ENCODE measurements at places on chromosomes 2 and 18.

DNA sequence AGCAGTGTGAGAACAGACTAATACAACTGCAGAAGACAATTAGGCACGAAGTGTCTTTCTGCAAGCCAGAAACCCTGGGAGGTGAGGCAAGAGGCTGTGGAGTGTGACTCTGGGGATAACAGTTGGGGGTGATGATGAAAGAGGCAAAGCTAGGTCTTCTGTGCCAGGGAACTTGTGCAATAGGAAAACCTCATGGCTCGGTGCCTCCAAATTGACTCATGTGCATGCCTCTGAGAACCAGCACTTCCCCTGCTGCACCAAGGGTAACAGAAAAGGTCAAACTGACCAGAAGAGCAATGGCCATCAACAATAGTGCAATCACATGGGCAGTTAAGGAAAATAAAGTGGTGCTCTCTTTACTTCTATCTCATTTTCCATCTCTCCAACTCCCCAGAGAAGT, 136.4 kb downstream of the SCG2 start:
- no peak for DNase-seq

GRCh38 chr18:75897386-75897785, 469.9 kb upstream of the SMIM21 start:
- DNase-seq: no peak

- no peak for DNase-seq
Observed at GRCh38 chr18:13989199-13989598, 73.9 kb upstream of the MC2R start.

- no peak for DNase-seq
Observed at GRCh38 chr2:8159966-8160603, 521.8 kb upstream of the ID2 start.

DNA sequence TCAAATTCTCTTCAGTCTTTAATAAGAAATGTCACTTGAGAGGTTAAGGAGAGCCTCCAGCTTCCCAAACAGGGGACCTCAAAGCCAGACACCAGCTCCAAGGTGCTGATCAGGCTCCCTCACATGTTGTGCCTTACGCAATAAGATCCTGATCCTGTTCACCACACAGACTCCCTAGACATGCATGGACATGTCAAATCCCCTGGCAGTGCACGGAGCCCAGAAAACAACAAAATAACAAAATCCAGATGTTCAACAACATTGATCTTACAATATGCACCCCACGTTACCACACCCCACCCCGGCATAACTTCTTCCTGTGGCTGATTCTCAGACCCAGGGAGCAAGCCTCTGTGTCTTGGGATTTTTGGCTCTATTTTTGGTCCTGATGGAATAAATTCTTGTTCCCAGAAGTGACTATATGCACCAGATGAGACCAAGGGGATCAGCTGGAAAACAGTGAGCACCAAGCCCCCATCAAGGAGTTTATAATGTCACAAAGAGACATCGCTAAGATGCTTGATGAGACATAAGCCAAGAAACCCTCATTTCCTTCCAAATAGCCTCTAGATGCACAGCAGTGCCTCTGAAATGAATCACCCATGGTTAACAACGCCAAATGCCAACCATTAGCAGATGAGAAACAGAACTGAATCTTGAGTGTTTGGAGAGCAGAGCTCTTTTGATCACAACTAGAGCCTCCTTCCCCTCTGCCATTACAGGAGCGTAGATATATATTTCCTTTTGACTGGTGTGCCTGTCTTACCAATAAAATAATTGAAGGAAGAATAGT, 198.2 kb downstream of the PRKCE start:
- DNase-seq: no peak

- no peak for DNase-seq
Observed at GRCh38 chr2:194260185-194260584, 1396.8 kb upstream of the SLC39A10 start.

- no peak for DNase-seq
Observed at GRCh38 chr18:63844254-63844653, 43.3 kb upstream of the SERPINB2 start.

DNA sequence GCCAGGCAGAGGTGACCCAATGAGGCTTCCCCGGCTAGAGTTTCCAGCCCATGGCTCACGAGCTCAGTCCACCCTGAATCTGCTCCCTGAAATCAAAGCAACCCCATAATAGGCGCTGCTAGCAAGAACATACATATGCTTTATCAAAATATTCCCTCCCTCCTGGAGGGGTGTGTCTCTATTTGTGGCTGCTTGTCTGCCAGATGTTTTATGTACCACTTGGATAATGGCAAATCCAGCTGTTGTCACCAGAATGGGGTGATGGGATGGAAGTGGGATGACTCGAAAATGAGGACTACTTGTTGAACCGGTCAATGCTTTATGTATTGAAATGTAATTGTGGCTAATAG, 152.0 kb downstream of the GALNT14 start:
- DNase-seq: no peak

Measured in T-helper 2 cell (primary cell).